ENCODE measurements at places on chromosomes 16 and 17. TPM values are rescaled to one million over a fixed set of nuclear protein-coding genes. Genes with fewer than 3 reads are reported as not detected.
A peak's percentile ranks its signal among the peaks of the same experiment; 100 is the strongest.

- DNase-seq: no peak
These were observed 52.5 kb upstream of the MNT start for GRCh38 chr17:2453325-2453724.

DNA sequence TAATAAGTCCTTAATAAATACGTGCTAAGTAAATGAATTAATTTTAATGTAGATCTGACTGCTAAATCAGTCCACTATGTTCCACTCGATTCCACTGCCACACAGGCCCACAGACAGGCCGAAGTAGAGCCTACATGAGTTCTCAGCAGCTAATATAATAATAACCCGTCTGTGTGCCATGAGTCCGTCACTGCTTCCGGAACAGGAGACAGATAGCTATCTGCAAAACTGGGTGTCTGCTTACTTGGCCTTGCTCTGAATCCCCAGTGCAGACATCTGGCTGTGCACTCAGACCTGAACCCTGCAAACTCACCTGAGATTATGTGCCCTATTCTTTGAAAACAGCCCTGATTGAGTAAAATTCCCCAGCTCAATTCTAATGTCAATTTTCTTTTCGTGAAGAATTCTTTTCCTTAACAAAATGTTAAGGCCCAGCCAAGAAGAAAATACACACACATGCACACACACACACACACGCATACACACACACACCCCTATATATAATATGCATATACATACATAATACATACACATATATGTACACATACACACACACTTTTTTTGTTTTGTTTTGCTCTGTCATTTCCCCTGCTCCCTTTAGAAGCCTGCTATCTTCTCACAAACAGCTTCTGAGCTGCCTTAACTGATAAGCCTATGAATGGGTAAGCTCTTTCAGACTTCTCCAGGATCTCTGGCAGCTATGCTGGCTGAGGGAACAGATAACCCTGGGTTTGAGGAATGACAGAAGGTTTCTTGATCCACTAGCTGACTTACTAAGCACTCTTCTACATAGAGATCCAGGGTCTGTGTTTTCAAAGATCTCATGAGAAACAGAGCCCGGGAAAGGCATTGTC is 39.8 kb upstream of the TOM1L1 start:
- DNase-seq: no peak

- DNase-seq: no peak
These were observed 3.2 kb downstream of the INCA1 start for GRCh38 chr17:4994081-4994595.

DNA sequence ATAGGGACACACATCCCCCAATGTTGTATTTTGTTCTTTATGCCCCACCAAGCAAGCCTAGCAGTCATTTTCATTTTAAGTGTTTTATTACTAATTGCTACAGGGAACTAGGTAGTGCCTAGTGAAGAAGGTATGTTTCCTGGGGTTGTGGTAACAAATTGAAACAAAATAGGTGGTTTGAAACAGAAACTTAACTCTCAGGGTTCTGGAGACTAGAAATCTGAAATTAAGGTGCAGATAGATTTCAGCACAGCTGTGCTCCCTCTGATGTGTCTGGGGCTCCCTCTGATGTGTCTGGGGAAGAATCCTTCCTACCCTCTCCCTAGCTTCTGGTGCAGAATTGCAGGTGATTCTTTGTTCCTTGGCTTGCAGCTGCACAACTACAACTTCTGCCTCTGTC is 390.1 kb downstream of the ZFHX3 start:
- DNase-seq: no peak

DNA sequence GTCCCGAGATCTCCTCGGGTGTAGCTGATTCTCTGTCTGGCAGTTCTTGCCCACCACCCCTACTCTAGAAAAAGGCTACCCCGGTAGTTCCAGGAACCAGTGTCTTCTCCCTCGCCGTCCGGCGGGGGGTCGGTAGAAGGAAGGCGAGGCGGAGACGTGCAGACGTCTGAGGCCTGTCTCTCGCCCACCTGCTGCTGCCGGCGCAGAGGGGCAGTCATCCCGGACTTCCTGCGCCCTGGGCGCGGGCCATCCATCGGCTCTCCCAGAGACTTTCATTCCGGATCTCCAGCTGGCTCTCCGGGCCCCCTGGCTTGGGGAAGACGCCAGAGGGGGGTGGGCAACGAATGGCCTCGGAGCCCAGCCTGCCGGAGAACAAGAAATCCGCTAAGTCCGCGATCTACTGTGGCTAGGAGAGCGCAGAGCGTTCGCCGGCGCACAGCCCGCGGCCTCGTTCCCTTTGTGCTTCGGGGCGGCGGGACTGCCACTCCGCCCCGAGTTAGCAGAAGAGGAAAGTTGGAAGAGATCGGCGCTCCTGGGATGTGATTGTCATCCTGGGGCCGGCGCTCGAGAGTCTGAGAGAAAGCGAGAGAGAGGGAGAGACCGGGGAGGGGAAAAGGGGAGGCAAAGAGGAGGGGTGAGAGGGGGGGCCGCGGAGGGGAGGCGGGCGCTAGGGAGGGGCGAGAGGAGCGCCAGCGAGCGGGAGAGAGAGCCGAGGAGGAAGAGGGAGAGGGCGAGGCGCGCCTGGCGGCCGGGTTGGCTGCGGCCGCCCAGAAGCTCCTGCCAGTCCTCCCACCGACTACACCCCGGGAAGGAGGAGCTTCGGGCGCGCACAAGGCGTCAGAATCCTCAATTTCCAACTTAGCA is at the start of gene IRX5:
TSS of gene IRX5 (plus strand) at position 861 of the 864 bp plus-strand sequence. CDS start 334 bp downstream, outside the sequence.
- peak; percentile 81 for DNase-seq

GRCh38 chr16:64144617-64145016 is 977.2 kb downstream of the CDH11 start:
- no peak for DNase-seq

DNA sequence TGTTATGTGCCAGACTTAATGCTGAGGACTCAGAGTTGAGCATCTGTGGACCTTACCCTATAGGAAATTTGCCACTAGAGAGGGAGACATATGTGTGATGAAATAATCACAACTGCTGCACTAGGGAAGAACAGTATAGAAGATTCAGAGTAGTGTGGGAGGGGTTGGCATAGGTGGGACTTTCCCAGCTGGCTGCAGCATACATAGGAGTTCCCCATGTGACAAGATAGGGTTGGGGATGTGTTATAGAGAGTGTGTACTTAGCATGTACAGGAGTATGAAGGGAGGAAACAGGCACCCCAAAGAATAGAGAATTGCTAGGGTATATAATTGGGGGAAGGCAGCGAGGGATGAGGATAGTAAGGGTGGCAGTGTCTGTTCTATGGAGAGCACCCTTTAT is 2.9 kb downstream of the NUP93 start:
- no peak for DNase-seq

- DNase-seq: no peak
These were observed 105.2 kb upstream of the SEC14L1 start for GRCh38 chr17:77035526-77035925.

- DNase-seq: no peak
These were observed 483 bp downstream of the LLGL2 start for GRCh38 chr17:75525806-75526554.

- DNase-seq: no peak
These were observed 586.4 kb downstream of the MAF start for GRCh38 chr16:79013930-79014660.

DNA sequence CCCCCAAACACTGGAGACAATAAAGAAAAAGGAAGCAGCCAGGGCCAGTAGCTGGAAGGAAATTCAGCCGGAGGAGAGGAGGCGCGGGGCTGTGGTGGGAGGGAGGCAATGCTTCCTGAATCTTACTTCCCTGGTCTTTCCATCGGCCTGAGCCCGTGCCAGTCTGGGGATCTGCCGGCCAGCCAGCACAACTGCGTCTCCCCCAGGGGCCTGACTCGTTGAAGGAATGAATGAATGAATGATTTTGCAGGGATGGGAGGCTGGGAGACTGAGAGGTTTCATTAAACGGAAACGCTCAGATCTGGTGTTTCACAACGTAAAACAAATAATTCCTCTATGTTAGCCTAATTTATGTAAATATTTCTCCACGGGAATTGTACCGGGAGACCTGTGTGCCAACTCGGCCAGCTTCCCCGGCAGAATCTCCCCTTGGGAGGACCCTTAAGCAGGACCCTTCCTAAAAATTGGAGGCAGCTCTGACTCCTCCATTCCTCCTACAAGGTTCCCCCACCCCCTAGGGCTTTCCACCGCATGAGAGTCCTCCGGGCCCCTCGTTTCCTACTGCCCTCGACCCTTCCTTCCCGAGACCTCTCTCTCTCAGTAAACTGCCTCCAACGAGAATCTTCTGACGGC is 1.3 kb upstream of the BAIAP2 start:
- DNase-seq: no peak

GRCh38 chr17:35496451-35497290 is 40.8 kb downstream of the SLFN12L start:
- DNase-seq: no peak

DNA sequence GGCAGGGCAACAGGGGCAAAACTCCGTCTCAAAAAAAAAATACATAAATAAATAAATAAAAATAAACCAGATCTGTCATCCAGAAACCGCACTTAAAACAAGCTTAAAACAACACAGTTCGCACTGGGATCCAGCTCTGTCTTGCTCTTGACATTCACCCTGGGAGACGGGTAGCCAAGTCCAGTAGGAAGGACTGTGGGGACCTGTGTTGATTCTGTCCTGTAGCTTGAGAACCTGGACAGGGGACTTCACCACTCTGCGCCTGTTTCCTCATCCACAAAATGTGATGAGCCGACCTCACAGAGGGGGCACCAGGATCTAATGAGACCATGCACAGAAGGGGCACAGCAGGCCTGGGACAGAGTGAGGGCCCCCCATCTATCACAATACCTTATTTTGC is 1.5 kb upstream of the RAI1 start:
- no peak for DNase-seq

- DNase-seq: peak; percentile 51
These were observed 3.8 kb downstream of the LITAFD start for GRCh38 chr16:8885674-8886592.

- DNase-seq: peak; percentile 26
These were observed 64.6 kb downstream of the CYTH1 start for GRCh38 chr17:78717431-78717980.

GRCh38 chr17:81251709-81252301 is 12.7 kb downstream of the NDUFAF8 start:
- no peak for DNase-seq

GRCh38 chr16:65249768-65250167 is 127.9 kb upstream of the CDH11 start:
- DNase-seq: no peak

DNA sequence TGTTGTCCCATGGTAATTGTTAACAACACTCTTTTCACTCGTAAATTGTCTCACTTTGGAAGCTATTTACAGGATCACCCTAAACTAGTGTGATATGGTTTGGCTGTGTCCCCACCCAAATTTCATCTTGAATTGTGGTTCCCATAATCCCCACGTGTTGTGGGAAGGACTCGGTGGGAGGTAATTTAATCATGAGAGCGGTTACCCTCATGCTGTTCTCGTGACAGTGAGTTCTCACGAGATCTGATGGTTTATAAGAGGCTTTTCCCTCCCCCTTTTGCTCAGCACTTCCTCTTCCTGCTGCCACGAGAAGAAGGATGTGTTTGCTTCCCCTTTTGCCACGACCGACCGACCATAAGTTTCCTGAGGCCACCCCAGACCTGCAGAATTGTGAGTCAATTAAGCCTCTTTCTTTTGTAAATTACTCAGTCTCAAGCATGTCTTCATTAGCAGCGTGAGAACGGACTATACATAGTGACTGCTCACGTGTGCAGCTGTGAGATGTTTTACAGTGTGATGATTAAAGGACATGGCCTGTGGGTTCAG is 34.4 kb downstream of the DNAH3 start:
- DNase-seq: no peak

DNA sequence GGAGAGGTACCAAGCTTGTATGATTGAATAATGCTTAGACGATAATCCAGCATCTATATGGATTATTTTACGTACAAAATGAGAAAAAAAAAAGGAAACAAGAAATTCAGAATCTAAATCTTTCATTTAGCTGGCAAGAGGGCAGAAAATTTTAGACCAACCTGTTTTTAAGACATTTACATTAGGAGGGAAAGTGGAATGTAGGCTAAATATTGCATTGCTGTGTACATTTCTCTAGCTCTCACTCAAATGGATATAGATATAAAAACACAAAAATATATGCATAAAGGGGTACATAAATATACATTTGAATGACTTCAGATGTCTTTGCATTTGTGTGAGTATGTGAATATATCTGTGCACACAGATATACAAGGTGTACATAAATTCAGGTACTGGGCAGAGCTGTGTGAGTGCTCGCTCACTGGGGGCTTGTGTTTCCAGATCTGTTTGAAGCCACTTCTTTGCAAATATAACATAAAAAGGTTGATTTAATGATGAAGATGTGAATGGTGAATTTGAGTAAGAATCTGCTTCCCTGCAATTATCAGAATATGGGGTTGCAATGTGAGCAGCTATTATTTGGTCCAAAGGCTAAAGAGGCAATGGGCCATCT is 14.2 kb upstream of the ZFHX3 start:
- no peak for DNase-seq

DNA sequence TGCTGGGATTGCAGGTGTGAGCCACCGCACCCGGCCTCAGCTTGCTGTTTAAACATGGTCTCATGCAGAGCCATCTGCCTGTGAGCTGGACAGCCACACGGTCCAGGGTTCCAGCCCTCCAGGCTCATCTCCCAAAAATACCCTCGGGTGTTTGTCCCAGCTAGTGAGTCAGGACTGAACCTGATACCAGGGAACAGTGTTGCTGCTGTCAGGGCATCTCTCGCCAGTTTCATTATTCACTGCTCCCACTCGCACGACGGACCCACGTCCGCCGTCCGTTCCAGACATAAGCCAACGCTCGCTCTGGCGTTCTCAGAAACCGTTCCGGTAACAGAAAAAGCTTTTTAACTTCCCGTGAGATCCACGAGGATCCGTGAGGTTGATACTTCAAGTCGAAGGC is 77.6 kb downstream of the NXN start:
- DNase-seq: peak; percentile 30

DNA sequence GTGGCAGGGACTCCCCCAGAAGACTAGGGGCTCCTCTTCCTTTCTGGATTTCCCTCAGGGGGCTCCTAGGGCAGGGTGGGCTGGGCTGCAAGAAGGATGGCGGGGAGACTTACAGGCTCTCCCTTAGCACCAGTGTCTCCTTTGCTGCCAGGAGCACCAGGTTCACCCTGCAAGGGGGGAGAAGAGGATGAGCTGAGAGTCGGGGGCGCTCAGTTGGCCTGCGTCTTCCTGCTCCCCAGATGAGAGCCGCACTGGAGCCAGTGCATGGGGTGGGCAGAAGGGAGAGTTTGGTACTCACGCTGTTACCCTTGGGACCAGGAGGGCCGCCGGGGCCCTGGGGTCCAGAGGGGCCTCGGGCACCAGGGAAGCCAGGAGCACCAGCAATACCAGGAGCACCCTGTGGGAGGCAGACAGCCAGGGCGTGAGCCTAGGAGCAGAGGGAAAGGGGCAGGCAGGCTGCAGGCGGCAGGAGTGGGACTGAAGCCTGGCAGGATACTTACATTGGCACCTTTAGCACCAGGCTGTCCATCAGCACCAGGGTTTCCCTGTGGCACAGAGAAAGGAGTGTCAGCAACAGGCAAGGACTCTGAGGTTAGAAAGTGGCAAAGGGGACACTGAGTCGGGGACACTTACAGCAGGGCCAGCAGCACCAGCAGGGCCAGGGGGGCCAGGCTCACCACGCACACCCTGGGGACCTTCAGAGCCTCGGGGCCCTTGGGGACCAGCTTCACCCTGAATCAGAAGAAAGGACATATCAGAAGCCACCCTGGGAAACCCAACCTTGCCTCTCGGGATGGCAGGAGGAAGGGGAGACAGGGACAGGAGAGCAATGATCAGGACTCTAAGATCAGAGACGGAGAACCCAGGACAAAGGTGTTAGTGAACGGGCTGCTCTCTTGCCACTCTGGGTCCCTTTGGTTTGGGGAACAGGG is 6.2 kb downstream of the COL1A1 start:
- DNase-seq: peak; percentile 74

FBXW10 gene
- polyA plus RNA-seq: not detected

TRPV2 gene
- polyA plus RNA-seq: 36.4 TPM

RPS6KB1 gene
- polyA plus RNA-seq: 11.7 TPM

LHX1 gene
- not detected for polyA plus RNA-seq

LGALS9B gene
- polyA plus RNA-seq: not detected

GOSR2 gene
- polyA plus RNA-seq: 59.5 TPM

TERB1 gene
- not detected for polyA plus RNA-seq

Measured in IMR-90 (cell line).